ENCODE measurements at places on chromosomes 13 and 19.

- no peak for DNase-seq
Observed at GRCh38 chr13:52899206-52899605, 50.8 kb upstream of the PCDH8 start.

GRCh38 chr19:13723206-13723605, 41.1 kb upstream of the MRI1 start:
- no peak for DNase-seq

DNA sequence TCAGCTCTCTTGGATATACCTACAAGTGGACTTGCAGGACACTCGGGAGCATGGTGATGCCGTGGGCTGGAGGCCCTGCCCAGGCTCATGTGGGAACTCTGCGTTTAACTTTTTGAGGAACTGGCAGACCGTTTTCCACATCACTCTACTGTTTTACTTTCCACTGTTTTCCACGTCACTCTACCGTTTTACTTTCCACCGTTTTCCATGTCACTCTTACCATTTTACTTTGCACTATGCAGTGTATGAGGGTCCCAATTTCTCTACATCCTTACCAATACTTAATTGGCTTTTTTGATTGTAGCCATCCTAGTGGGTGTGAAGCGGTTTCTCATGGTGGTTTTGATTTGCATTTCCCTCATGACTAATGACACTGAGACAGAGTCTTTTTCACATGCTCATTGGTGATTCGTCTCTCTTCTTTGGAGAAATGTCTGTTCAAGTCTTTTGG, 40.5 kb downstream of the GATAD2A start:
- DNase-seq, result no peak

DNA sequence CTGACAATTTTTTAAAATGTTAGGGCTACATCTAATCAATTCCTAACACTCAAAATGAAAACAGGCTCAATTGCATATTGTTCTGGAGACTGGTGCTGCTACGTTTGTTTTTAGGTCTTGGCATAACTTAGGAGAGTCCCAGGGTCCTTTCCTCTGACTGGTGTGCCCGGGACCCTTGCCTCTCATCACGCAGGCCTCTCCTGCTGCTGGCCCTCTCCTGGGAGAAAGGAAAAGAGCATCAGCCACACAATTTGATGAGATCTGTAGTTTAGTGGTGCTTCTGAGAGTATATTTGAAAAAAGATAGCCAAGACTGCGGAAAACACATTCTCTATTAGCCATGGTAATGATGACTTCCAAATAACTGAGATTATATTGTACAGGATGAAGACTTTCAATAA, 380.0 kb downstream of the KLF12 start:
- DNase-seq, result no peak

- no peak for DNase-seq
Observed at GRCh38 chr13:103638706-103639105, 572.5 kb upstream of the SLC10A2 start.

- no peak for DNase-seq
Observed at GRCh38 chr19:39846678-39847486, 703 bp upstream of the FBL start.

DNA sequence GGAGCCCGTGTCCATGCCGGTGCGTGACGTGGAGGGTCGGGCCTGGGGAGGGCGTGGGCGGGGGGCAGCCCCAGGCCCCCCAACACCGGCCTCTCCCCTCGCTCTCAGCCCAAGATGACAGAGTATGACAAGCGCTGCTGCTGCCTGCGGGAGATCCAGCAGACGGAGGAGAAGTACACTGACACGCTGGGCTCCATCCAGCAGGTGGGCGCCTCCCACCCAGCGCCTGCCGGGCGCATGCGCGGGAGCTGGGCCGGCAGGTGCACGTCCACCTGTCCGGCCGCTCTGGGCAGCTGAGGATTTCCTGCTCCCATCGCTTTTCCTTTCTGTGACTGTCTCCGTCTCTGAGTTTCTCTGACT, 49.8 kb downstream of the VAV1 start:
- DNase-seq, result peak; percentile 67

GRCh38 chr19:4174895-4175668, 7.3 kb downstream of the SIRT6 start:
- DNase-seq, result no peak

GRCh38 chr19:19403373-19403901, 2.0 kb upstream of the GATAD2A start:
- DNase-seq, result no peak

GRCh38 chr13:22061806-22062391, 391.0 kb downstream of the FGF9 start:
- peak; percentile 16 for DNase-seq

DNA sequence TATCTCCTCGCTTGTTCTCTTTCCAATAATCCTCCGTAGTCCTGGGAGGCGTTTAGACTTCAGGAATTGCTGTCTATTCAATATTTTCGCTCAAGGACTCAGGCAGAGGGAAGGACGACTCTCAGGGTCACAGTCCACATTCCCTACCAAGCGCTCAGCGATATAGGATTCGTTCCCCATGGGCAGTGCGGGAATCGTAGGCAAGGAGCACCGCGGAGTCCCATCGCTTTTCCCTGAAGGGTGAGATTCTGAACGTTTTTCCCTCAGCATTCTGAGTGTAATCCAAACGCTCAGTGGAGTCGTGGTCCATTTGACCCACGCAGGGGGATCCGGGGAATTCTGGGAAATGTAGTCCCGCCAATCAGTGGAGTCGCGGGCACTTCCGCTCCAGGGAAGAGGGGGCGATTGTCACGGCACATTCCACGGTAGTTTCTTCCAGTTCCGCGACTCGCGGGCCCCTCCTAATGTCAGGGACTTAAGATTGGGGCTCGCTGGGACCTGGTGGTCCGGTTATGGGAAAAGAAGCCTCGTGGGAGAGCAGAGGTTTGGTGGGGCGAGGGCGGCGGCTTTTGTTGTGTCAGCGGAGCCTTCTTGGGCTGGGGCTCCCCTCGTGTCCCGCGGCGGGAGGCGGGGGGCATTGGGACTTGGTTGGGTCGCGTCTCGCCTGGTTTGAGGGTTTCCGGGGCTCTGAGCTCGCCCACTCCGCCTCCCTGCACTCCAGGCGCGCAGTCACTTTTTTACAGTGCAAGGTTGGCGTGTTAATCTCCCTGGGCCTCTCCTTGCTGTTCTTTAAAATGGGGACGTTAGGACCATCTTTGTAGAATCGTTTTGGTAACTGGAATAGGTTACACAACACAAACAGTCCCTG, at the start of gene ZNF234:
TSS of gene ZNF234 (plus strand) at position 364 of the 868 bp plus-strand sequence. CDS start 3,079 bp downstream, outside the sequence.
- DNase-seq, result no peak

- DNase-seq, result no peak
Observed at GRCh38 chr19:4361152-4362046, 18.0 kb downstream of the MPND start.

DNA sequence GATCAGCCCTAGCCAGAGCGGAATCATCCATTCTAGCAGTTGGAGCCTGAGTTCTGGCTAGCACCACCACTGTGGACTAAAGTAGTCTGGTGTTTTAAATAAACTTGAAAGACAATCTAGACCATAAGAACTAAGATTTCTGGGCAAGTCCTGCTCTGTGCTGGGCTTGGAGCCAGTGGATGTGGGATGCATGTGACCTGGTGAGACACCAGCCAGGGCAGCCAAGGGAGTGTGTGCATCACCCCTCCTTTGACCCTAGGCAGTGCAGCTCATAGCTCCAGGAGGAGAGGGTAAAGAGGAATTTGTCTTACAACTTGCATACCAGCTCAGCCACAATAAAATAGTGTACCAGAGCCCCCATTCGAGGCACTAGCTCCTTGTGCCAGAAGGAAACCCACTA, 21.0 kb downstream of the ITGBL1 start:
- no peak for DNase-seq

GRCh38 chr13:28859717-28860116, 39.6 kb downstream of the MTUS2 start:
- no peak for DNase-seq

DNA sequence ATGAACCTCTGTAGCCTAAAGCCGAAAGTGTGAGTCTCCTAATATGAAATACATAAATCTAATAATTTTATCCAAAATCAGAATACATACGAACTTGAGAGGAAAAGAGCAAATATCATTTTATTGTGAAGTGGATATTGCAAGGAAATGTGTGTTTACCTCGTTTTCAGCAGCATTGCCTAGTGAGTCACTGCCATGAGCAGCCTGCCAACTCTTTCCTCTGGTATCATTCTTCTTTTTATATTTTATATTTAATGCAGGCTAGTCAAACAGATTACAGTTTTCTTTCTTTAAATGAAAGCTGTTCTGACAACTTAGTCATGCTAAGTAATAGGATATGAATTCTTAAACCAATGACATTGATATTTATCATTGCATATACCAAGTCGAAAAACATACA, 44.2 kb downstream of the EDNRB start:
- DNase-seq, result no peak

DNA sequence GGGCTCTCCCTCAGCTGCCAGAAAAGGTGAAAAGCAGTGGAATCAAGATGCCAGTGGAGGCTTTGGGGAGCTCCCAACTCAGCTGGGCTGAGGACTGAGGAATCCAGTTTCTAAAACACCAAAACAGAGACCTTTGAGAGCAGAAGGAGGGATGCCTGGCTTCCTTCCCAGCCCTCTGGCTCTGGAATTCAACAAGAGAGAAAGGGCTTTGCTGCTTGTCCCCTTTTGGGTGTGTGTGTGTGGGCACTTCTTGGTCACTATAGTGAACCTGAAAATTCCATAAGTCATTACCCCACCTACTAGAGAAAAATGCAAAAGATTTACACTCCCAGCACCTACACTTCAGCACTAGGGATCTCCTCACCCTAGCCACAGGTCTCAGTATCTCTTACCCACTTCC, 30.3 kb upstream of the CYP2B6 start:
- no peak for DNase-seq

- DNase-seq, result no peak
Observed at GRCh38 chr13:93244918-93245280, 18.3 kb downstream of the GPC6 start.

DNA sequence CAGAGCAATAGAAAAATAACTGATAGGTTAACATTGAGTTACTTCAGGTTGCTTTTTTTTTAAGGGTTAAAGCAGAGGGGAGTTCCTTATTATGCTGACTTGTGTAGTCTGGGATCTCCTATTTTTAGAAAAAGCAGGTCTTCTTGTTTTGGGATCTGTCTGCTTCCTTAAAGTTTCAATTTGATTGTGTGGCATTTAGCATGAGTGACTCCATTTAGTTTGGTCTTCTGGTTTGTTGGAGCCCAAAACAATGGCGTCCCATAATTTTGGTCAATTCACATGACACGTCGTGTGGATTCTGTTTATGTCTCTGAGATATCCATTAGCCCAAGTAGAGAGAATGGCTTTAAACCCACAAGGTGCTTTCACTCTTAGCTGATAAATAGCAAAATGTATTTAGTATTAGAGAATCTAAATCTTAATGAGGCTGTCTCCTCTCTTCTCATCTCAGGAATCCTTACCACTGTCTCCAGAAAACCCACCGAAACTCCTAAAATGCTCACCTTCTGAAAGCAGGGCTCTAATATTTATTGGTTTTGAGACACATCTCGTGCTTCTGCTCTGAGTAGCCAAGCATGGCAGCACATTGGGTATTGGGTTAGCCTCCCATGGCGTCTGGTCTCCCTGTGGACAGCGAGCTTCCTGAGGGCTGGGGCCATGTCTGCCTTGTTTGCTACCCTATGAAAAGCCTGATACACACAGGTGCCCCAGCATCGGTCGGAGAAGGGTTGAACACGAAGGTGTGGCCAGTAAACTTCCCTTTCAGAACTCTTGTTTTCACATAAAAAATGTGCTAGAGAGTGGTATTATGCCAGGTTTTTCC, 67.2 kb upstream of the GPR183 start:
- no peak for DNase-seq

DNA sequence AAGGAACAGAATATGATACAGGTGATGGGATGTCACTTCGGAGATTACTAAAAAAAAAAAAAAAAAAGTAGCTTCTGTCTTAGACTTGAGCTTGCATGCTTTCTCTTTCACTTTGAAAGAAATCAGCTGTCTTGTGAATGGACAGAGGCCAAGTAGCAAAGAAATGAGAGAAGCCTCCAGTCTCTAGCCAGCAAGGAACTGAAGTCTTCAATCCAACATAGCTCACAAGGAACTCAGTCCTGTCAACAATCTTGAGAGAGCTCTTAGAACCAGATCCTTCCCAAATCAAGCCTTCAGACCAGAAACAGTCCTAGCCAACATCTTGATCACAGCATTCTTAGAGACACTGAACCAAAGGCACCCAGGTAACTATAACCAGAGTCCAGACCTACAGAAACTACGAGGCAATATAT, 7.7 kb downstream of the N4BP2L2 start:
- DNase-seq, result no peak

DNA sequence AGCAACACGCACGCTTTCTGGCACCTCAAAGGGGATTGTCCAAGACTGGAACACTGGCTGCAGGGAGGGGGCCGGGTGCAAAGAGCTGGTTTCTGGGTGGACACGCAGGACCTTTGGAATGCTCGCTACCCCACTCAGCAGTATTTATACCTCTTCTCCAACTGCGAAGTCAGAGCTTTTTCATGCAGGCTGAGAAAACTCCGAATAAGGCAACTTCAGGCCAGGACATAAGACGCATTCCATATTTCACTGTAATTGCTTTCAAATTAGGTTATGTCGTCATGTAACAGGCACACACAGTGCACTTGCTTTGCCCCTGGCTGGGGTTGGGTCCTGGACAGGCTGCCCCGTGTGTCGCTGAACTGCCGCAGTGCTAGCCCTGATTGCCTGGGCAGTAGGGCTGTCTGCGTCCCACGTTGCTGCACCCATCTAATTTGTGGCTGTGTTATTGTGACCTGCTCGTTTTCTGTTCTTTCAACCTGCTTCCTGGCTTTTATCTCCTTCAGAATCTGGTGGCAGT, 44.5 kb downstream of the ACTN4 start:
- no peak for DNase-seq

DNA sequence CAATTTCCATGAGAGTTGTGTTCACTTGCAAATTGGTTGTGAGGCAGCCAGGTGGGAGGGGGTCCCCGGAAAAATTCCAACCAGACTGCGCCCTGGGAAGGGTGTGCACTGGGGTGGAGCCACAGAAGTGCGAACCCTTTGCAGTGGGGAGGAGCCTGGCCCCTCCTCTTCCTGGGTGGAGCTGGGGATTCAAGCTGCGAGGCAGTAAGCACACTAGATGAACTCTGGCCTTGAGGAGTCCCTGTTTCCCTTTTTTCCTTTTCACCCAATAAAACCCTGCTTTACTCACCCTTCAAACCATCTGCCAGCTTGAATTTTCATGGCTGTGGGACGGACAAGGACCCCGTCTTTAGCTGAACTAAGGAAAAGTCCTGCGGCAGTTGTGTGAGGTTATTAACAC, 31.0 kb upstream of the MBNL2 start:
- no peak for DNase-seq

- DNase-seq, result no peak
Observed at GRCh38 chr19:38975861-38976271, 324 bp upstream of the FBXO17 start.

GRCh38 chr19:22608441-22608840, 25.7 kb upstream of the ZNF492 start:
- DNase-seq, result no peak

- no peak for DNase-seq
Observed at GRCh38 chr19:4390567-4391305, 9.6 kb downstream of the SH3GL1 start.

GRCh38 chr19:13036366-13036976, 41.2 kb downstream of the NFIX start:
- peak; percentile 93 for DNase-seq

All from NCI-H1105 treated with DMSO at 0.1 percent for 48 hours (cell line).